Cardiac septum (tissue), 1 donor: ENCODE measurements at places on chromosomes 12 and 14. TPM values are rescaled to one million over a fixed set of nuclear protein-coding genes. Genes with fewer than 3 reads are reported as not detected.

The KRT85 gene
- total RNA-seq, result not detected

The GYS2 gene
- not detected for total RNA-seq

The KLRC2 gene
- not detected for total RNA-seq

The BBOF1 gene
- total RNA-seq, result 3.9 TPM

The FGF6 gene
- not detected for total RNA-seq

The KLRB1 gene
- 0.38 TPM for total RNA-seq

The PLEKHG7 gene
- total RNA-seq, result not detected

The ALG10B gene
- total RNA-seq, result 5.5 TPM

The TAS2R8 gene
- not detected for total RNA-seq

The FAM90A1 gene
- total RNA-seq, result not detected

The RPS26 gene
- total RNA-seq, result 39.5 TPM

The CLEC2B gene
- 6.7 TPM for total RNA-seq

The HSP90AA1 gene
- total RNA-seq, result 475 TPM

The PLEKHH1 gene
- 2.6 TPM for total RNA-seq

The POTEG gene
- not detected for total RNA-seq

The ABCC9 gene
- 66.2 TPM for total RNA-seq

The STYK1 gene
- 0.16 TPM for total RNA-seq

The KRT77 gene
- total RNA-seq, result not detected

The BCAT1 gene
- 3.5 TPM for total RNA-seq

The SPIC gene
- not detected for total RNA-seq

The AMDHD1 gene
- 0.38 TPM for total RNA-seq

The AQP5 gene
- total RNA-seq, result not detected

The MGST1 gene
- 7.3 TPM for total RNA-seq

The HSPB8 gene
- total RNA-seq, result 529 TPM

The SLC39A9 gene
- total RNA-seq, result 24.4 TPM

The SERPINA6 gene
- total RNA-seq, result not detected

The CARMIL3 gene
- total RNA-seq, result 0.05 TPM

The CTSG gene
- total RNA-seq, result 2.2 TPM

The GDF11 gene
- 18.0 TPM for total RNA-seq

The NFE2 gene
- 1.2 TPM for total RNA-seq

The SLC38A4 gene
- total RNA-seq, result not detected

The C1QL4 gene
- not detected for total RNA-seq

The CCDC196 gene
- not detected for total RNA-seq

The SYNDIG1L gene
- not detected for total RNA-seq

The KRT4 gene
- total RNA-seq, result not detected

The LIN7A gene
- 17.3 TPM for total RNA-seq
